8988T (cell line): ENCODE measurements at places on chromosomes 12 and 14.

DNA sequence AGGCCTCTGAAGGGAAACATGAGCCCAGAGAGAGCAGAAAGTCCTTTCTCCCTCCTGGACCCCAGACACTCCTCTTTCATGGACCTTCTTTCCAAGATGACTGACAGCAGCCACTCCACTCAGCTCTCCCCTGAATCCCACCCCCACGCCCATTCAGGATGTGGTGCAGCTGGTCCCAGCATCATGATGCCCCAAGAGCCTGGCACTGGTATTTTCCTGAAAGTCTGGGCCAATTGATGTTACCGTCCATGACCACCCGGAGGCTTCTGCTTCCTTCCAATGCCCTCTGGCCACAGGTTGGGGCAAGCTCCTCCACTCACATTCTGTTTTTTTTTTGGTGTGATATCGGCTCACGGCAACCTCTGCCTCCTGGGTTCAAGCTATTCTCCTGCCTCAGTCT is 112.6 kb downstream of the CALM1 start:
- no peak for DNase-seq

DNA sequence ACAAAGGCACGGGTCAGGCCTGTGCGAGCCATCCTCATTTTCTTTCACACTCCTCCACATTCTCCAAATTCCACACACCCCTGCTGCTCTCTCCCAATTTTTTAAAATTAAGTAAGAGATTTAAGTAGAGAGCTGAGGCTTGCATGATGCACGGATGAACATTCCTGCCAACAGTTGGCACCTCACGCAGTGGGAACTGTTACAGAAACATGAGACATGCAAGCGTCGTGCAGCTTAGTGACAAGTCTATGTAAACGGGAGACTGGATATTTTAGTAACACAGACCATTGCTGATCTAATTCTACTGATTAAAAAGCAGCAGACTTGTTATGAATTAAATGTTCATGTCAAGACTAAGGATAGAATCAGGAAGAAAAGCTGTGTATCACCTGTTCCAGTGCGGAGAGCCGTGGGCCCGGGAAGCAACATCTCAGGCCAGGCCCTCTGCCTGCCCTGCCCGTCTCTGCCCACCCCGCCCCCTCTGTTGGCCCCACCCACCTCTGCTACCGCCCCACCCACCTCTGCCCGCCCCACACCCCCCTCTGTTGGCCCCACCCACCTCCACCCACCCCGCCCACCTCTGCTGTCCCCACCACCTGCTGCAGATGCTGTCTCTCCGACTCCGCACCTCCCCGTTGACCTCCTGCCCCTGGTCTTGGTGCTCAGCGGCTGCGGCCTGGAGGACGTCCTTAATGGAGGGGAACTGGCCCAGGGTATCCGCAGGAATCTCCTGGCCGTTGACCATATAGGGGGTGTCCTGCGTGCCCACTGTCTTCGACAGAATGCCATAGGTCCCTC is 21.2 kb downstream of the GOLGA3 start:
- peak; percentile 68 for DNase-seq

DNA sequence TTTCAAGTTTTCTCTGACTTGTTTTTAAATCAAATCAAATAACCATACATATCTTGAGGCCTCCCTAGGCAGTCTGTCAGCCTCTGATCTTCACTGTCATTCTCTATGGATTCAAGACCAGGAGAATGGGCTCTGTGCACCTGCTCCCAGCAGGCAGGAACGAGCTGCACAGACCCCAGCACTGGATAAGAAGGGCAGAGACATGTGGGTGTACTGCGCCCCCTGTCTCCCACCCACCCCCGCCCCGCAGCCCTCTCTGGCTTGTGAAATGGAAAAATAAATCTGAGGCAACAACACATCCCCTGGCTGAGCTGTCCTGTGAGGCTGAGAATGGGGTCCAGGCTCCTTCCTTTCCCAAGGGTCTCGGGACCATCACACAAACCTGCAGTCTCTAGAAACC is 26.3 kb downstream of the CLMN start:
- DNase-seq, result no peak

DNA sequence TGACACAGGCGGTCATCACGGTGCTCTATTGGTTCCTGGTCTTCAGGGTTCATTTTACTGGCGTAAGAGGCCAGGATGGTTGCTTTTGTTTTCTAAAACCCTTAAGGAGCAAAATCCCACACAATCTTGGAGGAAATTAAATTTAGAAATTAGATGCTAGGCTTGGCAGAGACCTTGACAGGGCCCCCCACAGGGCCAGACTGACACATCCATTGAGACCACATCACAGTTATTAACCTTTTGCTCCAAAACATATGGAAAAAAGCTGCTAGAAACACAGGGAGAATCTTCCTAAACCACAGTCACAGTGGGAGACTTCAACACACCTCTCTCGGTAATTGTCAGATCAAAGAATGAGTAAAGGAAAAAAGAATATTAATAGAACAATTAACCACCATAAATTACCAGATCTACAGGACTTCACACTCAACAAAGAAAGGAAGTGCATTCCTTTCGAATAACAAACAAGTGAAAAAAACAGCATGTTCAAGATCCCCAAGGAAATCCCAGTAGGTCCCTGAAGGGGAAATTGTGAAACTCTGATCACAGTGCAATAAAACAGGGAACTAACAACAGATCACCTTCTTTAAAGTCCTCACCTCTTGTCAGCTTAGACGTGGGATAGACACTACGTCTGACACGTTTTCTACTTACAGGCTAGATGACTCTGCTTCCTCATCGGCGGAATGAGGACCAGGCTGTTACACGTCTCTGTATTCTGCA is 40.2 kb upstream of the TMEM179 start:
- DNase-seq, result no peak

DNA sequence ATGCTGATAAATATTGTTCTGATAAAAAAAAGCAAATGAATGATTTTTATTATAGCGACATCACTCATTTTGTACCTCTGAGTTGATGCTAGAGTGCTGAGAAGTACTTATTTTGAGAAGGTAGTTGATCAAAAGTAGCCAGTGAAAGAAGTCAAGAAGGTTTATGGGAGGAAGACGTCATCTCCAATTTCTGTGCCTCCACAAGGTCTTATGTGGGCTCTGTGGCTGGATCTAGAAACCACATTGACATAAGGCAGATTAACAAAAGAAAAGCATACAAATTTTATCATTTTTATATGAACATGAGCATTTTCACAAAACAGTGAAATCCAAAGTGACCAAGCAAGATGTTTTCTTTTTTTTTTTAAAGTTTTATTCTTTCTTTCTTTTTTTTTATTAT is 289.5 kb upstream of the FAR2 start:
- DNase-seq, result no peak
